Aorta (tissue), 5 donors: ENCODE measurements at places on chromosomes 16 and 17.

GRCh38 chr17:72616447-72616846 is 476.0 kb downstream of the SLC39A11 start:
- no peak overlapping the region for H3K4me3 ChIP-seq
- no peaks in the 10 kb centered on the region for H3K4me1 ChIP-seq
- H3K27ac ChIP-seq, result no peak overlapping the region
- H3K27me3 ChIP-seq, result no peaks in the 10 kb centered on the region
- H3K36me3 ChIP-seq, result no peaks in the 10 kb centered on the region
- DNase-seq, result no peak

DNA sequence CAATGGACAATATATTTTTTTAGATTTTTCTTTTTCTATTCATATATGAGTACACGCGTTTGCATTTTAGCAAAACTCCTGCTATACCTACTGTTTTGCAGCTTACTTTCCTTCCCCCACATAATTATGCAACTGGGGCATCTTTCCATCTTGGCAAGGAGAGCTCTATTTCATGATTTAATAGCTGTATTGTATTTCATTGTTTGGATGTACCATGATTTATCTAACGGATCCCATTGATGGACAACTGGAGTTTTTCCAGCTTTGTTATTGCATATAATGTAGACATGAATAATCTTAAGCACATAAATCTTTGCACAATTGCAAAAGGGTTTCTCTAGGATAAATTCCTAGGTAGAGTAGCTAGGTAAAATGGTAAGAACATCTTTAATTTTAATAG is 133.9 kb downstream of the PITPNC1 start:
- no peak overlapping the region for H3K27ac ChIP-seq
- no peaks in the 10 kb centered on the region for H3K27me3 ChIP-seq
- no peaks in the 10 kb centered on the region for H3K36me3 ChIP-seq
- DNase-seq, result no peak
- H3K4me1 ChIP-seq, result no peaks in the 10 kb centered on the region
- no peak overlapping the region for H3K4me3 ChIP-seq

- H3K4me1 ChIP-seq, result no peaks in the 10 kb centered on the region
- no peaks in the 10 kb centered on the region for H3K27me3 ChIP-seq
- H3K36me3 ChIP-seq, result no peaks in the 10 kb centered on the region
- DNase-seq, result no peak
Measured at GRCh38 chr17:7443499-7444485, 1.1 kb upstream of the CHRNB1 start.

GRCh38 chr17:77999413-78000173 is 41.1 kb downstream of the TNRC6C start:
- H3K27ac ChIP-seq, result peak overlapping the region; percentile 82
- no peaks in the 10 kb centered on the region for H3K36me3 ChIP-seq
- H3K4me1 ChIP-seq, result peaks cover 6% of the 10 kb centered on the region
- no peak for DNase-seq
- no peaks in the 10 kb centered on the region for H3K27me3 ChIP-seq

- no peak overlapping the region for H3K4me3 ChIP-seq
- H3K27me3 ChIP-seq, result no peaks in the 10 kb centered on the region
- no peak for DNase-seq
Measured at GRCh38 chr16:29876217-29876593, 13.2 kb upstream of the CDIPT start.
